ENCODE measurements at places on chromosomes 13 and 19.

DNA sequence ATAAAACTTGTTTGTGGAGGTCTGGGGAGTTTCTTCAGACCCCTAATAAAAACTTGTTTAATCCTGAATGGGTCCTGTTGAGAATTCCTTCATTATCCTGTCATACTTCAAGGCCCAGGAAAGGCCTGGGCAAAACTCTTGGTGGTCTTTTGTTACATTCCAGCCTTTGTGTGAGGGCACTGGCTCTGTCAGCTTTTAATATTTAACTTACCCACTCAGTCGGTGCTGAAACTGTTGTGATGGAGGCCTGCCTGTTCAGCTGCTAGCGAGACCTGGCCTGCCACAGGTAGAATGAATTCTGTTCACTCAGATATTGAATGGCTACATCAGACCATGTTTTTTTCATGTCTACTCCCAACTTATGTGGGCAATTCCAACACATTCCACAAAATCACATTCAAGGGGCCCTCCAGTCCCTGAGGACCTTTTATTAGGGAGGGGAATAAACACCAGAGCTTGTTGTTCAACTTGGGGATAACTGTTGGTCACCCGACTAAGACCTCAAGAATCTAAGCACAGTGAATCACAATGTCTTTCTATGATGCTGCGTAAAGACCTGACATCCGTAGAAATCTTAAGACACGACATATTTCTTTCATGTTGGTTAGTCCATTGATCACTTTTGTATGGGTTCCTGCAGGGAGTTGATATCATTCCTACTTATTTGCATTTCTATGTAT lies 12.5 kb downstream of the NLRP8 start:
- no peak for DNase-seq

DNA sequence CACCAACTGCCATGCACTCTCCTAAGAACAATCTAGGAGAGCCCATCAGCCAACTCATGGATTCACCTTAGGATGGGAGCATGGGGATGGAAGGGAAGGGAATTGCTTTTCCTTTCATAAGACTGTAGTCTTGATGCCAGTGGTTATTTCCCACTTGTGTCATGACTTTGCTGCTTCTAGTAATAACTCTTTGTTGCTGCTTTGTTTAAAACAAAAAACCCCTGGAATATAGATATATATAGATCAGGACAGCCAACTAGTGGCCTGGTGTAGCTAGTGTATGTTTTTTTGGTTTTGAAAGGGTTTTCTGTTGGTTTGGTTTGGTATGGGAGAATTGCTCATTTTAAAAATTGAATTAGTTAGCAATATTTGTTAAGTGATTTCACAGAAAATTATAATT lies 39.3 kb upstream of the KCTD4 start:
- no peak for DNase-seq

DNA sequence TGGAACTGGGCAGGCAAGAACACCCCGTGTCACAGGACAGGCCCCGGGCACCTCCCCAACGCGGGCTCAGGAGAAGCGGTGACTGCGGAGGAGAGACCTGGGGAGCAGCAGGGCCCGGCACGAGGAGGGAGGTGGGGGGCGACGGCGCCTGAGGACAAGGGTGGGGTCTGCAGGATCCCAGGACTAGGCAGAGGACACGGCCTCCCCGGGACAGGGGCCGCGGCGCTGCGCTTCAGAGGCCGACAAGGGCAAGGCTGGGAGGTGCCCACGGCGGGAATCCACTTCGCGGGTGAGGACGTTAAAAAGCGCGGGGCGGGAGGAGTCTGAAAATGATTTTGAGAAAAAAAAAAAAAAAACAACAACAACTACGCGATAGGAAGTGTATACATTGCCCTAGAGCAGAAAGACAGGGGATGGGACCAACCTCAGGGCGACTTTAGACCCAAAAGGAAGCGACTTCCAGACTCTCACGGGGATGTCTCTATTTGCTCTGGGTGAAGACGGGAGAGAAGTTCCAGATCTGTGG lies 44.9 kb downstream of the ZNF611 start:
- DNase-seq: peak; percentile 25

GRCh38 chr19:13960863-13961784 lies 8.8 kb downstream of the DCAF15 start:
- DNase-seq: no peak

- DNase-seq: no peak
Observed at GRCh38 chr13:28753208-28753892, 34.6 kb upstream of the SLC46A3 start.

GRCh38 chr13:99041788-99042187 lies 63.9 kb upstream of the DOCK9 start:
- no peak for DNase-seq

DNA sequence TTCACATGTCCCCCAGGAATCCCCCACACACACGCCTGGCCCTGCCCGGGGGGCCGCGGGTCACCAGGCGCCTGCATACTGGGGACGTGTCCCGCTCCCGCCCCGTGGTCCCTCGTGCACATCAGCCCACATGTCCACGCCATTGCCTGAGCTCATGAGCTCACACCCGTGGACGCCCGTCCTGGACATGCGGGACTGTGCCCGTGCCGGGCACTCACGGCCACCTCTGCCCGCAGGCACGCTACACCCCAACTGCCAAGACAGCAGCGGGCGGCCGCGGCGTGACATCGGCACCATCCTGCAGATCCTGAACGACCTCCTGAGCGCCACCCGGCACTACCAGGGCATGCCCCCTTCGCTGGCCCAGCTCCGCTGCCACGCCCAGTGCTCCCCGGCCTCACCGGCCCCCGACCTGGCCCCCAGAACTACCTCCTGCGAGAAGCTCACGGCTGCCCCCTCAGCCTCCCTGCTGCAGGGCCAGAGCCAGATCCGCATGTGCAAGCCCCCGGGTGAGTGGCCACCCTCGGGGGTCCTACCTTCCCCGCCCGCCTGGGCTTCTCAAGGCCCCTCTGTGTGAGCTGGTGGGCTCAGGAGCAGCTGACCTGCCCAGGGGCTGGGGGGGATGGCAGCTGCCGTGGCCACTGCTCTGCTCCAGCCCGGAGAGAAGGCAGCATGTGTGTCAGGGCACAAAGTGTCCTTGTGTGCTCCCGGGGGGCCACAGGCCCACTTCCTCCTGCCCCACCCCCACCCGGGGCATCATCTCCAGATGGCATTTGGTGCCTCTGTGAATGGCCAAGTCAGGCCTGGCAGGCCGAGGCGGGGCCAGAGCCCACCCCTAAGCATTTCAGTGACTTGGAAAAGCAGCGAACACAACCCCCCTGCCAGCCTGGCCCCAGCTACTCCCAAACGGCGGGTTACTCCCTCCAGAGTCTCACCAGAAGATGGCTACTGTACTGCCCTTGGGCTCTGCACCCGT lies 7.1 kb downstream of the MIDN start:
- no peak for DNase-seq

GRCh38 chr19:3968556-3969434 lies 2.1 kb downstream of the DAPK3 start:
- DNase-seq: no peak
